Vagina (tissue), 2 donors: ENCODE measurements at places on chromosomes 13 and 19. TPM values are rescaled to one million over a fixed set of nuclear protein-coding genes. Genes with fewer than 3 reads are reported as not detected.
A peak's percentile ranks its signal among the peaks of the same experiment; 100 is the strongest.

DNA sequence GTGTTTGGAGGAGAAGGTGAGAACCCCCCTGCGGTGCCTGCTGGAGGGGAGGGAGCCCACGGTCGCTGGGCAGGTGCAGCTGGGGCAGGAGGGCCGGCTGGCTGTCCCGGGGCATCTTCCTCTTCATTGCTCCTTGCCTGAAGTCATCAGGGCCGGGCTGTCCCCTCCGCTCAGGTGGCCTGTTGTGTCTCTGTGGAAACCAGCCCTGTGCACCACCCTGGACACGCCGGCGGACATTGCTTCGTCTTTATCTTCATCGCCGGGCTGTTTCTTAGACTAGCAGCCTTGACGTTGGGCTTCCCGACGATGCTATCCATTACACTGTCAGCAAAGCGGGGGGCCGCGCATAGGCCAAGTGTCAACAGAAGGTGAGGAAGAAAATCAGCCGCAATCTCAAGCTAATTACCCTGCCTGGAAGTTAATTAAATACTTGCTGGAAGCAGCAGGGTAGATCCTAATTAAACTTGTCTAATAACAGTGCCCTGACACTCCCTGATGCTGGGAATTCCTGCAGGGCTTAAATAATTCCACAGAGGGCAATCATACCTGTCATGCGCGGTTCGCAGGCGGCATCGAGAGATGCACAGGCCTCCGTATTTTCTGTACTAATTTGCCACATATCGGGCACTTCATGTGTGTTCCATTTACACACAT, 111.4 kb upstream of the SOX1 start:
- DNase-seq, result peak; percentile 58
- no peak overlapping the region for H3K4me3 ChIP-seq
- no peaks in the 10 kb centered on the region for H3K4me1 ChIP-seq
- H3K36me3 ChIP-seq, result no peaks in the 10 kb centered on the region
- no peaks in the 10 kb centered on the region for H3K27me3 ChIP-seq

GRCh38 chr13:94544922-94545321, 51.0 kb downstream of the TGDS start:
- peaks cover 9% of the 10 kb centered on the region for H3K4me1 ChIP-seq
- no peaks in the 10 kb centered on the region for H3K27me3 ChIP-seq
- H3K4me3 ChIP-seq, result no peak overlapping the region

GRCh38 chr13:109700176-109700575, 86.2 kb downstream of the IRS2 start:
- no peak overlapping the region for H3K4me3 ChIP-seq
- DNase-seq, result no peak
- no peaks in the 10 kb centered on the region for H3K4me1 ChIP-seq
- H3K27ac ChIP-seq, result no peak overlapping the region

CEACAM1 gene
- total RNA-seq, result 24.3 TPM

PIAS4 gene
- 14.0 TPM for total RNA-seq
